ENCODE measurements at places on chromosomes 5 and 9. TPM values are rescaled to one million over a fixed set of nuclear protein-coding genes. Genes with fewer than 3 reads are reported as not detected.

Gene NFIB
- 134 TPM for total RNA-seq

Gene GPR150
- total RNA-seq = 0.25 TPM

Gene SHISAL2B
- not detected for total RNA-seq

DNA sequence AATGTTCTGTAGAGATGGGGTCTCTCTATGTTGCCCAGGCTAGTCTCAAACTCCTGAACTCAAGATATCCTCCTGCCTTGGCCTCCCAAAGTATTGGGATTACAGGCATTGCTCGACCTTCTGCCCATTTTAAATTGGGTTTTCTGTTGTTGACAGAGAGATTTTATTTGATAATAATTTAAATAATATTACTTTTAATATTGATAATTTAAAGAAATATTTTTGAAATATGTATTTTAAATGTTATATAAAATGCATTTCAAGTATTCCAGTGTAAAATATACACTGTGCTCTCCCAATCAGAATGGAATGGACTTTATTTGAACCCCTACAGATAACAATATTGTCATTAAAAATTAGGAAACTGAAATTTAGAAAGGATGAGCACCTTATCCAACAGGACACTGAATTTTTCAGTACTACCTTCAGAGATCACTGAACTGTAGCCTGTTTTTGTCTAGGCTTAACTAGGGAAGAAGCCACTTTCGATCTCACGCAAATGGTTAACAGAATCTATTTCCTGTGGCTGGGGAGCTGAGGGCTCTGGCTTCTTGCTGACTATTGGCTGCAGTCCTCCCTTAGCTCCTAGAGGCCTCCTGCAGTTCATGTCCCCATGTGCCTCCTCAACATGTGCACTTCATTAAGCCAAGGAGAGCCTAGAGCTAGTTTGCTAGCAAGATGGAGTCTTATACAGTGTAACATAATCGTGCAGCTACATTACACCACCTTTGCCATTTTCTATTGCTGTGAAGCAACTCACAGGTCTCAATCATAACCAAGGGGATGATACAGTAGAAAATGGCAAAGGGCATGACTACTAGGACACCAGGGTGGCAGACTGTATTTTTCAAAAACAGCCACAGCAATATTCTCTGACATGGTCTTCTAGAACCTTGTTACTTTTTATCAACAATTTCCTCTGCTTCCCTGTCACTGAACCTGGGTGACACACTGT, 150.0 kb downstream of the CDC42SE2 start:
- DNase-seq = no peak

Data from right cardiac atrium (tissue), 5 donors.